Foreskin fibroblast (primary cell): ENCODE measurements at places on chromosomes 4 and X.

GRCh38 chrX:72346302-72346949 lies 40.7 kb upstream of the CITED1 start:
- DNase-seq, result no peak

DNA sequence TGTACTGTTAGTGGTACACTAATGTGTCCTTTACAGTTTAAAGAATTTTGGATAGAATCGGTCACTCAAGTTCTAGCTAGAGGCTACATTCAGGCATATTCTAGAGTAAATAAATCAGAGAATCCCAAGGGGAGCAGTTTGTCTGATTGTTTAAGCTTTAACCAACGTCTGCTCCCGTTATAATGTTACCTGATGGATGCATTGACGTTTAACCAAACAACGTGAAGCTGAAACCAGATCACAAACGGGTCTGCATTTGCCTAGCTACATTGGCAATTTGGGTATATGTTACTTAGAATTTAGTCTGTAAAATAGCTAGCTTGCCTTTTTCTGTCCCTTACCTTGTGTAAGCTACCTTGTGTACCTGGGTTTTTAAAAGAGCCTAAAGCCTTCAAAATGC lies 1.6 kb downstream of the PI4K2B start:
- DNase-seq, result no peak

DNA sequence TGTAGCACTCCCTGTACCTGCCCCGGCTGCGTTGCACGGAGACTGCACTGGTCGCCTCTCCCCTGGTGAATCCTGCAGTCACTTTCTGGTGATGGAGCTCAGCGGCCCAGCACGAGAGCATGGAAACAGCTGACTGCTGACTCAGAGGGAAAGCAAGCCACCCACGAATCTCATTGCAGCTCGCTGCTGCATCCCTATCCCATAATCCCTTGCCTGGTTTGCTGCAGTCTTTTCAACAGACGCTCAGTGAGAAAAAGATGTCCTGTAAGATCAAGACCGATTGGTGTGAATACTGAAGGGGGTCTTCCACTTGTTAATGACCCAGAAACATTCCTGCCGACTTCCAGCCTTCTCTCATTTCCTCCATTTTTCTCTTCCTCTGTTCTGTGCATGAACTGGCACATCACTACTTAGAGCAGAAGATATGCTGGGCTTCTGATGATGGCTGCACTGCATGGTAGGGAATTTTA lies 52.9 kb downstream of the TRIM2 start:
- DNase-seq, result peak; percentile 82

DNA sequence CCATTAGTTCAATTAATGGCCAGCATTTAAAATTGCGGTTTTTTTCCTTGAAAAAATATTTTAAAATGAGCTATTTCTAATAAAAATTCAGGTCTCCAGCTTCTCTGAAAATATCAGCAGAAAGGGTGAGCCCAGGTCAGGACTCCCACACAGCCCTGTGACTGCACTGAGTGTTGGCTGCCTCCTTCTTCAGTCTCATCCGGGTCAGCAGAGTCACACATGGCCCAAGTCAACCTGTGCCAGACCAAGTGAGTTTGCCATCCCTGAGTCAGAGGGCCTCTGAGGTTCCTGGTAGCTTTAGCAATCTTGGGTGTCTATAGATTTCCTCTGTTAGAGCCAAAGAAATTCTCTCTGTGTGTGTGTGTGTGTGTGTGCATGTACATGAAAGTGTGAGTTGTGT lies 22.1 kb upstream of the MSX1 start:
- peak; percentile 27 for DNase-seq

GRCh38 chr4:108398316-108398715 lies 222.1 kb upstream of the RPL34 start:
- no peak for DNase-seq

DNA sequence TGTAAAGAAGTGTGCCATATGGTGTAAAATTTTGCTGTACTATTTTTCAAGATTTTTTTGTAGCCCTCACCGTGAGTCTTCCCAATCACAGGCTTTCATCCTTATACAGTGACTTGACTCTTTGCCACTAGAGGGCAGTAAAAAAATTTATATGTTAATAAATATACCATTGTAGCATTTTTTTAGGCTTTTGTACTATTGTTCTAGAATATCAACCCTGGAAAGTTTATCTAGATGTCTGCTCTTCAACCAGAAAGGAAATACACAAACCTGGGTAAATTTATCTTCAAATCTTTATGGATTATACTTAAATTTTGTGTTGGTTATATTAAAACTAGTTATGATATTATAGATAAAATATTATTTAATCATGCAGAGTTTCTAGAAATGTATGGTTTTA lies 235.3 kb downstream of the TENM3 start:
- peak; percentile 46 for DNase-seq

DNA sequence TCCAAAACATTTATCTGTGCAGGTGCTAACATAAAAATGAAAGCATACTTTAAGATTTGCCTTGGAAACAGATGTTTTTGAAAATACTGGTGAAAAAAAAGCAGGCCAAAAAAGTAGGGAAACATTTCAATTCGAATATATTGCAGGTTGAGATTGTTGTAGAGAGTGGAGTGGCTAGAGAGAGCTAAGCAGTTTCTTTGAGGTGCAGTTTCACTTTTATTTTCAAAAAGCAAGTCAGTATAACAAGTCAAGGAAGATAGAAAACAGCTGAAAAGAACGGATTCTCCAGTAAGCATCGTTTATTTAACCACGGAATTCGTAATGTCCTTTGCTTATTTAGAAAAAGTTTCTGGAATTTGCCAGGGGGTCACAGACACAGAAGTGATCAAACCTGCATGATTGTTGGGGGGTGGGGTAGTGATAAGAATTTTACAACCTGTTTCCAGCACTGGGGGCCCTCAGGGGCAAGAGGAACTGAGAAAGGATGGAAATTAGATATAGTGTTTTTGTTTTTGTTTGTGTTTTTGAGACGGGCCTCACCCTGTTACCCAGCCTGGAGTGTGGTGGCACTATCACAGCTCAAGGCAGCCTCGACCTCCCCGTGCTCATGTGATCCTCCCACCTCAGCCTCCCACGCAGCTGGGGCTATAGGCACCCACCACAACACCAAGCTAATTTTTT lies 175.0 kb downstream of the TENM3 start:
- DNase-seq, result no peak

GRCh38 chr4:11605597-11605996 lies 176.9 kb upstream of the HS3ST1 start:
- peak; percentile 14 for DNase-seq

DNA sequence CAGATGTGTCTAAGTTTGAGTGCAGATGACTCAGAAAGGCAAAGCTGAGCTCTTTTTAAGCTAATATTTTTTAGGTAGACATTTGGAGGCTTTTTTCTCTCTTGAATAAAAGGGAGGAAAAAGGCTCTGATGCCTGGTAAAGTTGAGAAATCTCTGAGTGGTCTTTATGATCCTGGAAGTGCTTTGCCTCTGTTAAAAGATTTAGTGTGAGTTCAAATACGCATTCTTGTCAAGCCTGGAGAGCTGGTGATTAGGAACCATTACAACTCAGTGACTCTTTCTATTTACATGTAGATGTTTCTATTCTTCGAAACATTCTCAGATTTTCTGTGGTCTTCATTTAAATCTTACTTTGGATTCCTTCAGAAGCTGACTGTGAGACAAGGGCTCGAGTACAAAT lies 143.4 kb upstream of the MED14 start:
- DNase-seq, result peak; percentile 4

DNA sequence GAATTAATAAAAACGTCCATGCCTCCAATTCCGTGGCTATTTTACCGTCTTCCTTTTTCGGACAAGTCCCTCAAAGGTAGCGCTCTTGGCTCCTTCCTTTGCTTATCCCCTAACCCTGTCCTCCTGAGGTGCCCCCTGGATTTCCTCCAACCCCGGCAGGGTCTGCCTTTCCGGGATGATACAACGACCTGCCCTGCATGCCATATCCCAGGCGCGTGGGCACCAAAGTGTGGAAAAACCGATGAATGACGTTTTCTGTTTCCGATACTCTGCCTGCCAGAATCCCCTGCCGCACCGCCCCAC lies 706 bp upstream of the CSTF2 start:
- DNase-seq, result no peak

DNA sequence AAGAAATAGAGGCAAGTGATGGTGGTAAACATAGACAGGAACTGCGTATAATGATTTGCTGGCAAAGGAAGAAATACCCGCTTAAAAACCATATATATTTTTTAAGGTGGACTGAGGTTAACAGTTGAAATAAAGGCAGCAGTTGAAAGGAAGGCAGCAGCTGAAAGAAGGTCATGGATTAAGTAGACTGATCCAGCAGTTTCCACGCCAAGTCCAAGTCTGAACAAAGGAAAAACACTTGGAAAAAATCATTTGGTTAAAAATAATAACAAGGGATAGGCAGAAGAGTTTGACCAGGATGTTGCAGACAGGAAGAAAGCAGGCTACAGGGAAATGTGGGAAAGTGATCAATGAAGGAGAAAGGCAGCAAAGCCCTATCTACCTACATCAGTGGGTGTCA lies 93.6 kb downstream of the AMELX start:
- DNase-seq, result no peak

- peak; percentile 78 for DNase-seq
Observed at GRCh38 chr4:7960017-7960789, 20.5 kb upstream of the AFAP1 start.

- no peak for DNase-seq
Observed at GRCh38 chr4:89915937-89916336, 21.3 kb downstream of the MMRN1 start.

- DNase-seq, result peak; percentile 3
Observed at GRCh38 chr4:187380181-187380581, 615.4 kb upstream of the ZFP42 start.

- no peak for DNase-seq
Observed at GRCh38 chrX:106919932-106920452, at the start of gene CLDN2. CLDN2 (plus strand) TSS chrX:106920402; CDS start chrX:106928229, 7,827 bp downstream.

- no peak for DNase-seq
Observed at GRCh38 chr4:159326480-159326879, 223.6 kb downstream of the RAPGEF2 start.

DNA sequence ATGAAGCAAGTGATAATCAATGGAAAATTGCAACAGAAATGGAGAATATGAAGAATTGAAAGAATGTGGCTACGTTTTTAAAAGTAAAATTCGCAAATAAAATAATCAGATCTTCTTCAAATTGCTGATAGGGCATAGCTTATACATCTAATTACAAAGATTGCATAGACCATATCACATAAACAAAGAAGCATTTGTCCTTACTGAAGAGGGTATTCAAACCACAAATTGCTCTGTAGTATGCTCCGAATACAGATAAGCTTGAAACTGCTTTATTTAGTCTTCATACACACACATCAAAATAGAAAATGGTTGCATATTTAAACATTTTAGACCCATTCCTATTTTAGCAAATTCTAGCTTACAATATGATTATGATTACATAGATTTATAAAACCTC lies 206.7 kb upstream of the SLIT2 start:
- DNase-seq, result no peak

DNA sequence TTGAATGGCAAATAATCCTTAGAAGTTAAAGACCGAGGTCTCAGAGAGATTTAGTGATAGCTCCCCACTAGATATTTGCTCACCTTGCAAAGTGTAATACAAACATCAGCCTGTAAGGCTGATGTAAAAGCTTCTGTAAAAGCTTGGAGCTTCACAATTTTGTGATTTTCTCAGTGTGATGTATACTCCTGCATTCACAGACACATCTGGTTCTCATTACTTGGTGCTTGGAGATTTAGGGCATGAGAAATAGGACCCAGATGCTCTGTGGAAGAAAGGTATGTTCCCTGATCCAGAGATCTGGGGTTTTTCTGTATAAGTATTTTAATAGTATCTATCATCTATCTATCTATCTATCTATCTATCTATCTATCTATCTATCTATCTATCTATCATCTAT lies 1664.3 kb downstream of the C4orf33 start:
- DNase-seq, result peak; percentile 0

GRCh38 chrX:120768254-120768653 lies 107.4 kb downstream of the CT47B1 start:
- no peak for DNase-seq

GRCh38 chr4:40295572-40295971 lies 39.6 kb upstream of the CHRNA9 start:
- no peak for DNase-seq

DNA sequence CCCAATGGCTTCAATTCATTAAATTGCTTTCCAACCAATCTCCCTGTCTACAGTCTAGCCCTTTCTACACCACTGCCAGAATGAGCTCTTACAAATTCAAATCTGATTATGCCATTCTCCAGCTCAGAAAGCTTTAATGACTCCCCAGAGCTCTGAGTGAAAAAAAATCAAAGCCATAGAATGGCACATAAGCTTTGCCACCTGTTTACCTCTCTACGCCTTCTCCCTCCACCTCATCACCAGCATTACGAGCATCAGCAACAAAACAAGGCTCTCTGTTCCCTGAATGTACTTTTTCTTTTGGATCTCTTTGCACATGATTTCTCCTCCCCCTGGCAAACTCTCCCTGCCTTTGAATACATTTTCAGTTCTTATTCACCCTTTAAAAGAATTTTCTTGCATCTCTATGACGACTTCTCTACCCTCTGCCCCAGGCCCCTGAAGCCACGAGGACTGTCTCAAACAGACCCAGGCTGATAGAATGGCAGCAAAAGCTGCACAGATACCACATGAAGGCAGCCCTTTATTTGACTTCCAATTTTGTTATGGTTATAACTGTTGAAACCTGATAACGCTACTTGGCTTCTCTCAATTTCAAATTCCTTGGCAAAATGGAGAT lies 516.0 kb downstream of the PCDH7 start:
- no peak for DNase-seq

DNA sequence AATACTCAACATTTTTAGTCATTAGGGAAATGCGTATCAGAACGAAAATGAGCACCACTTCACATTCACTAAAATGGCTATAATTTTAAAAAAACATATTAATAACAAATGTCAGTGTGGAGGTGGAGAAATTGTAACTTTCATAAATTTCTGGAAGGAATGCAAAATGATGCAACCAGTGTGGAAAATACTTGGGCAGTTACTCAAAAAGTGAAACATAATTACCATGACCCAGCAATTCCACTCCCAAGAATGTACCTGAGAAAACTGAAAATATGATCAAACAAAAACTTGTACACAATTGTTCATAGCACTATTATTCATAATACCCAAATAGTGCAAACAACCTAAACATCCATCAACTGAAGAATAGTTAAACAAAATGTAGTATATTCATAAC lies 76.1 kb upstream of the FAM241A start:
- DNase-seq, result no peak

- DNase-seq, result no peak
Observed at GRCh38 chrX:40966213-40966820, 118.9 kb upstream of the USP9X start.

DNA sequence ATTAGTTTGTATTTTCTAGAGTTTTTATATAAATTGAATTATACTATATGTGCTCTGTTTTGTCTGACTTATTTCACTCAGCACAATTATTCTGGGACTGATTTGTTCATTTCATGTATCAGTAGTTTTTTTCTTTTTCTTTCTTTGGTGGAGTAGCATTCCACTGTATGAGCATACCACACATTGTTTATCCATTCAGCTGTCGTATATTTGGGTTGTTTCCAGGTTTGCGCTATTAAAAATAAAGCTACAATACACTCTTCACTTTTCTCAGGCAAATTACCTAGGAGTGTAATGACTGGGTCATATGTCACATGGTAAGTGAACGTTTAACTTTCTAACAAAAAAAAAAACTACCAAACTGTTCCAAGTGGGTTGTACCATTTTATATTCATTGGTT lies 9.6 kb upstream of the OTUD4 start:
- DNase-seq, result no peak
